ENCODE measurements at places on chromosomes 16 and 17.

- no peak for DNase-seq
Observed at GRCh38 chr17:17725752-17726457, 44.6 kb downstream of the RAI1 start.

- no peak for DNase-seq
Observed at GRCh38 chr16:85579191-85579590, 33.9 kb upstream of the GSE1 start.

DNA sequence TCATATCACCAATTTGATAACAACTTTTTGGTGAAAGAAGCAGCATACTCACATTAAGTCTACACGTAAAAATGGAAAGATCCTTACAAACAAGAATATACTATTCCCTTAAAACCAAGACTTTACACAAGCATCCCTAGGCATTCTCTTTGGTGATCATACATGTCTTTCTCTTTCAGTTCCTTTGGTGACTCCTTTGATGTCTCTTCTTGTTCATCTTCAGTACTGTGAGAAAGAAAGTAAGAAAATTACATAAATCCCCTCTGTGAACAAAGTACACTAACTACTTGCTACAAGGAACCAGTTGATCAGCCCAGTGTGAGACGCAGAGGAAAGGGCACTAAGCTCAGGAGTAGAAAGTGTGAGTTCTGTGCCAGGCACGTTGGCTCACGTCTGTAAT, 59.6 kb upstream of the MTMR4 start:
- DNase-seq, result no peak

GRCh38 chr16:67927131-67927941, 4.3 kb downstream of the CTRL start:
- DNase-seq, result no peak

- no peak for DNase-seq
Observed at GRCh38 chr16:51172368-51172767, 21.3 kb upstream of the SALL1 start.

GRCh38 chr16:4498546-4499195, 22.5 kb downstream of the HMOX2 start:
- no peak for DNase-seq

All from NK-92 treated with Interleukin-12 subunit alpha and Interleukin-12 subunit beta, amount 100 ng/mL, for 24 hours (cell line).